ENCODE measurements at places on chromosomes 12 and 14.

DNA sequence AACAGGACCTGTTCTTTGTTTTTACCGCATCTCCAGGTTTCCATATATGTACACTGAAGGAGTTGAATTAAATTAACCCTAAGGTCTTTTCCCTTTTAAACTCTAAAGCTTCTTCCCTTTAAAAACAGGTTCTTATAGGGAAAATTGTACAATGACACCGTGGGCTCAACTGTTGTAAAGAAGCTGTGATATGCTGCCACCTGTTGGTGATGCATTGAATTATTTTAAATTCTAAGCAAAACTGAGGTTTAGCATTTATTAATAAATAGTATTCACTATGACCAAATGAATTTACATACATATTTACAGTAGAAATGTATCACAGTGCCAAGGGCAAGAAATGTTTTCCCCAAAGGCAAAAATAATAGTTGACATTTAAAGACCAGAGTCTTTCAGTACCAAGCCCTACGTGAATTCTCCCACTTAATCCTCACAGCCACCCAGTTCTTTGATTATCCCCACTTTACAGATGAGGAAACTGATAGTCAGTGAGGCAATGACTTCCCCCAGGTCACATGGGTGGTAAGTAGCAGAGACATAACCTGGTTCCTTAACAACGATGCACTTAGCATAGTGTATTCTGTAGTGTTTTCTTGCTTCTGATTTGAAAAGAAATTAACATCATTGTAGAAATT is 35.7 kb upstream of the TMEM263 start:
- DNase-seq = peak; percentile 69

DNA sequence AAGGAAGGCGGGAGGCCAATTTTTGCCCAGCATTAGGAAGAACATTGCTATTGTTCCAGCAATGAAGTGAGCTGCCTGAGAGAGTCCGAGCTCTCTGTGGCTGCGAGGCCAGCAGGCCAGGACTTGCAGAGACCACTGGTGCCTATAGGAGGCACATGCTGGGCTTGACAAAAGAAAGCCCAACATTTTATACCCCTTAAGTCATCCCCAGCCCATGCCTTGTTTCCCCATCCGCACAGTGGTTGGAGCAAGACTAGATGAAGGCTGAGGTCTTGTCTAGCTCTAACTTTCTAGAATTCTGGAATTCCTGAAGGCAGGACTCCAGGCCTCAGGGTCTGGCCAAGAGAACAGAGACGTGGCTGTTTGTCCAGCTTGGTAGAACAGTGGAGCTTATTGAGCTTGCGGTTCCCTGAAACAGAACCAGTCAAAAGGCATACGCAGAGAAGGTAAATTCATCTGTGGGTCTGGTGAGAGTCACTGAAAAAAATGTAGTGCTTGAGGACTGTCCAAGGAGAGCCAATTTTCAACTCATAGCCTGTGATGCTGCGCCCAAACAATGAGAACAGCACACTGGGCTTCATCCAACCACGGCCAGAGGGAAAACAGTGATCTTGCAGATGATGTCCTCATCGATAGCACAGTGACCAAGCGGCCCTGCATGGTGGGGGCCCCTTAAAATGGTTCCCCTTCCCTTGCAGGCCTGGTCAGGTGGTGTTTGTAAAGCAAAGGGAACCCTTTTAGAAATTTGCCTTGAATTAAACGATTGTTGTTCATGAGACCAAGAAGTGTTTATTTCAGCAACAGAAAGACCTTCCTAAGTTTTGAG is 27.1 kb upstream of the COL2A1 start:
- DNase-seq = no peak

DNA sequence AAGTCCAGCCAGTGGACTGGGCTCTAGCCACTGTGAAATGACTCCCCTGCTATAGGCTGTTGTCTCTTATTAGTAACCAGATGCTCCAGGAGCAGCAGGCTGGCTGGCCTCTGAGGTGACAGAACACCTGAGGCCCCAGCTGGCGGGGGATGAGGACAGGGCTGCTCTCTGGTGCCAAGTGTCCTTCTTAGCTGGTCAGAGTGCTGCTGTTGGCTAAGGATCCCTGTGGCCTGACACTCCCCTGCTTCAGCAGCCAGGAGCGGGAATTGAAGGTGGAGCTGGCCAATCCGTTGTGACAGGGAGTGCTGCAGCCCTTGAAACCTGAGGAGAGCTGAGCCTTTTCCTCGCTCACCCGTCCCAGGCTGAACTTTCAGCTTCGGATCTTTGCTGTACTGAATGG is 30.7 kb downstream of the TMEM229B start:
- DNase-seq = peak; percentile 17

GRCh38 chr14:20711685-20712084 is 23.1 kb downstream of the ANG start:
- no peak for DNase-seq

- no peak for DNase-seq
Observed at GRCh38 chr12:71236133-71236660, 78.4 kb upstream of the TSPAN8 start.

GRCh38 chr12:52032446-52032803 is 18.8 kb upstream of the NR4A1 start:
- peak; percentile 33 for DNase-seq

GRCh38 chr12:97939156-97939555 is 476.6 kb downstream of the RMST start:
- no peak for DNase-seq
